ENCODE measurements at places on chromosomes 4 and X.

- no peaks in the 10 kb centered on the region for H3K36me3 ChIP-seq
- H3K27ac ChIP-seq: no peak overlapping the region
- H3K4me1 ChIP-seq: no peaks in the 10 kb centered on the region
- no peak overlapping the region for H3K4me3 ChIP-seq
- no peak for DNase-seq
- peaks cover 3% of the 10 kb centered on the region for H3K27me3 ChIP-seq
These were observed 83.3 kb downstream of the STK32B start for GRCh38 chr4:5134620-5135019.

DNA sequence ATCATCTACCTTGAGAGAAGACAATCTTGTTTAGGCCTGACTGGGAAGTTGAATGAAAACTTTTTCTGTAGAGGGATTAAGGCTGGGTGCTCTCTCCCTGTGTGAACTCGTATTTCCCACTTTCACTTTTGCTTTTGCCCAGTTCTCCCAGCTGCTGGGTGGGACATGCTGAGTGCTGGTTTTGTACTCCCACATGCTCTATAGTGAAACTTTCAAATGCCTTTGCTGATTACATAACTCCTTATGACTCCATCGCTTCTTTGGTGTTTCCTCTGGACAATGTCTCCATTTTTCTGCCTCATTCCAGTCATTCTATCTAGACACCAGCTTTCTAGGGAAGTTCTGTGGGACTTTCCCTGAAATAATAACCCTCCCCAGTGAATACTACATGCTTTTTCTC is 100.5 kb downstream of the CLNK start:
- no peak overlapping the region for H3K27ac ChIP-seq
- no peaks in the 10 kb centered on the region for H3K27me3 ChIP-seq
- peak; percentile 6 for DNase-seq
- H3K36me3 ChIP-seq: no peaks in the 10 kb centered on the region
- H3K4me1 ChIP-seq: no peaks in the 10 kb centered on the region
- H3K4me3 ChIP-seq: peak overlapping the region; percentile 4

- no peak for DNase-seq
- H3K4me3 ChIP-seq: no peak overlapping the region
- no peaks in the 10 kb centered on the region for H3K27me3 ChIP-seq
- H3K36me3 ChIP-seq: no peaks in the 10 kb centered on the region
- H3K27ac ChIP-seq: no peak overlapping the region
- no peaks in the 10 kb centered on the region for H3K4me1 ChIP-seq
These were observed 44.1 kb upstream of the UPRT start for GRCh38 chrX:75229774-75230173.

DNA sequence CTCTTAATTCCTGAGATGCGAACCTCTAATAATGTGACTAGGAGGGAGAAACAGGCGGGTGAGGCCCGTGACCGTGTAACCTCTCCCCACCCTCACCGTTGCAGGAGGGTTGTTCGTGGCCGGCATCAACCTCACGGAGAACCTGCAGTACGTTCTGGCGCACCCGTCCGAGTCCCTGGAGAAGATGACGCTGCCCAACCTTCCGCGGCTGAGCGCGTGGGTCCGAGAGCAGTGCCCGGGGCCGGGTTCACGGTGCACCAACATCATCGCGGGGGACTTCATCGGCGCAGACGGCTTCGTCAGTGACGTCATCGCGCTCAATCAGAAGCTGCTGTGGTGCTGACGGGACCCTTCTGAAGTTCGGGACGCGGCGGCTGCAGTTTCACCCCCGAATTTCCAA is 17.8 kb downstream of the PLCXD1 start:
- H3K27me3 ChIP-seq: no peaks in the 10 kb centered on the region
- no peak overlapping the region for H3K27ac ChIP-seq
- DNase-seq: no peak
- no peak overlapping the region for H3K4me3 ChIP-seq
- no peaks in the 10 kb centered on the region for H3K4me1 ChIP-seq

GRCh38 chr4:114021451-114021850 is 42.0 kb upstream of the ARSJ start:
- DNase-seq: no peak
- no peak overlapping the region for H3K4me3 ChIP-seq

DNA sequence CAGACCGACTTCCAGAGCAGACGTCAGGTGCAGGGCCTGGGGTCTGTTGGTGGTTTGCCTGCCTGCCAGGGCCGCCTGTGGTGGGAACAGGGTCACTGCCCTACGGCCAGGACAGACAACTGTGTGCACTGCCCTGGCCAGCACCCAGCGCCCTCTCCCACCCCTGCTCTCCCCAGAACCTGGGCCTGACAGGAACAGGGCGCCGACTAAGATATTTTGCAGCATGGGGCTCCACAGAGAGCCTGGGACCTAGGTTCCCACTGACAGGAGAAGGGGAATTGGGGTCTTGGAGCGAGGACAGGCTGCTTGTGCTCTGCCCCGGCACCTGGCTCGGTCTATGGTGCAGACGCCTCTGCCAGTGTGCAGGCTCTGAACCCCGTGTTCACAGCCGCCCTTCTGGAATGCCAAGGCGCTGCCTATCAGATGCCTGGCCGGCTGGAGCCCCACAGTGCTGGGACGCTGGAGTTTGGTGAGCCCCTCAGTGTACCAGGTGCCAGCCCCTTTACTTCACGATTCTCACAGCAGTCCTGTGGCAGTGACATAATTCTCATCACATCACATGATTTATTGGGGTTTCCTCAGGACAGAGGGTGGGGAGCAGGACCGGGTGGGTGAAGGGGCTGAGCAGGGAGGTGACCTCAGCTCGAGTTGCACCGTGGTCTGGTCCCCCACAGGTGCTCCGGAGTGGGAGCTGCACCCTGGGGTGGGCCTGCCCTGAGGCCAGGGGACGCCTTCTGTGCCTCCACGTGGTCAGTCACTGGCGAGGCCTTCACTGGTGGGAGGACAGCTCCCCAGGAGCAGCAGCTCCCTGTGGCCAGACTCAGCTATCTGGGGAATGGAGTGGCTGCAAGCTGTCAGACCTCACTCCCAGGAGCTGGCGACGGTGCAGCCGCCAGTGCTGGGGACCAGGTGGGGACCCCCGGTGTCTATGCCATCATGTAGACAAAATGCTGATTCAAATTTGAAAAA is 113.8 kb upstream of the LRPAP1 start:
- H3K36me3 ChIP-seq: no peaks in the 10 kb centered on the region
- H3K27ac ChIP-seq: no peak overlapping the region
- DNase-seq: no peak
- no peak overlapping the region for H3K4me3 ChIP-seq
- H3K4me1 ChIP-seq: no peaks in the 10 kb centered on the region
- H3K27me3 ChIP-seq: peaks cover 71% of the 10 kb centered on the region

DNA sequence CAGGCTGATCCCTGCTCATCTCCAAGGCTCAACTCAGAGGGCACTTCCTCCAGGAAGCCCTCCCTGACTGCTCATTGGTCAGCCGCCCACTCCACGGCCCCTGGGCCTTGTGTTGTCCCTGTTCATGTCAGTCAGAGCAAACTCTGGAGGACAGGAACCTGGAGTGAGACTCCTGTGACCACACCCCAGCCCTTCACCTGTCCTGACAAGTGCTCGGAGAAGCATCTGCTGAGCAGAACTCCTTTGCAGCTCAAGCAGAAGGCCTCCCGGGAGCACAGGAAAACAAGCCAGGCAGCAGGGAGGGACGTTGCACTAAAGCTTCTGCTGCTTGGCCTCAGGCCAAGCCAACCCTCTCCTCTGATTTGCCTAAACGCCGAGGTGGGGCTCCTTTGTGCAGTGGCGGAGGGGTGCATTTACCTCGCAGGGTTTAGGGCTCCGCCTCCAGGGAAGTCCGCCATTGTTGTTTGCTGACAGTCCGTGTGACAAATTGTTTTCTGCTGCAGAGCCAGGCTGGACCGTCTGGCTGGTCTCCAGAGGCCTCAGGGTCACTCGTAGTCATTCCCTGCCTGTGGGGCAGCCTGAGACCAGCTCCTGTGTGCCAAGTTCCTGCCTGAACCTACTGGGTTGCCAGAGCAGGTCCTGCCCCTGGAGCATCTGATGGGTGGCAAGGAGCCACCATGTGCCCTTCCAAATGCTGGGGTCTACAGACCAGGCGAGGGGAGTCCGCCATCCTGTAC is 61.8 kb downstream of the C4orf50 start:
- 0 out of 2 replicates have a peak, but pooled peaks cover 6% of the 10 kb centered on the region for H3K4me1 ChIP-seq
- peak; percentile 11 for DNase-seq
- H3K27ac ChIP-seq: no peak overlapping the region
- H3K36me3 ChIP-seq: no peaks in the 10 kb centered on the region
- peaks cover 82% of the 10 kb centered on the region for H3K27me3 ChIP-seq

DNA sequence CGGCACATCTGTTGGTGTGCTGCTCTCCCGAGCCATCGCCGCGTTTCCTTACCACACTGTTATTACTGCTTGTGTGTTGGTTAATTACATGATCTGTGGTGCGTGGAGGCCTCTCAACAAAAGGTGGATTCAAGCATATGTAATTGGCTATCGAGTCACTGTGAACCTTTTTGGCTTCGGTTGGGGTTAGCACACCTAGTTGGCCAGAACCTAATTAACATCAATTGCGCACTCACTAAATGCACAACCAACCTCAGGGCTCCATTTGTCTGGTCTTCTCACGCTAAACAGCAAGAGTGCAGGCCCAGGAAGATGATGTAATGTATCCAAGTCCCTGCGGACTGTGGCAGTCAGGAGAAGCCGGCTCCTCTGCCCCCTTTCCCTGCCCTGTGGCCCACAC is 17.4 kb downstream of the ENPP6 start:
- H3K4me3 ChIP-seq: no peak overlapping the region
- no peak overlapping the region for H3K27ac ChIP-seq
- no peaks in the 10 kb centered on the region for H3K36me3 ChIP-seq
- H3K27me3 ChIP-seq: peaks cover 2% of the 10 kb centered on the region
- no peaks in the 10 kb centered on the region for H3K4me1 ChIP-seq
- no peak for DNase-seq

- DNase-seq: no peak
- no peak overlapping the region for H3K4me3 ChIP-seq
- no peak overlapping the region for H3K27ac ChIP-seq
- no peaks in the 10 kb centered on the region for H3K36me3 ChIP-seq
- no peaks in the 10 kb centered on the region for H3K4me1 ChIP-seq
These were observed 50.5 kb downstream of the SLC4A4 start for GRCh38 chr4:71389149-71389827.

DNA sequence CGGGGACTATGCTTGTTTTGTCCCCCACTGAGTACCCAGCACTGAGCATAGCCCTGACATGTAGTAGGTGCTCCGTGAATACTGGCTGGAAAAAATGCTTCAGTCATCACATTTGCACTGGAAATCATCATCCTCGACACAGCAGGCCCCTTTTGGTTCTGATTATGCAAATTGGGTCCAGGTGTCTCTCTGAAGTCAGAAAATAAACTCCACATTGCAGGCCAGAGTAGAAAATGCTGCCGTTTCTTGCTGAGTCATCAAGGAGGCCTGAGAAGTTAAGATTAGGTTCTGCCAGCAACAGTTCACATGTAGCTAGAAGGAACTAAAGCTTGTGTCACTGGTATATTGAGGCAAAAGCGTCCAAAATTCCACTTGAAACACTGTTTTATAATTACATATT is 15.0 kb upstream of the STK32B start:
- no peak overlapping the region for H3K27ac ChIP-seq
- no peak overlapping the region for H3K4me3 ChIP-seq
- H3K4me1 ChIP-seq: no peaks in the 10 kb centered on the region
- no peak for DNase-seq
- no peaks in the 10 kb centered on the region for H3K36me3 ChIP-seq

DNA sequence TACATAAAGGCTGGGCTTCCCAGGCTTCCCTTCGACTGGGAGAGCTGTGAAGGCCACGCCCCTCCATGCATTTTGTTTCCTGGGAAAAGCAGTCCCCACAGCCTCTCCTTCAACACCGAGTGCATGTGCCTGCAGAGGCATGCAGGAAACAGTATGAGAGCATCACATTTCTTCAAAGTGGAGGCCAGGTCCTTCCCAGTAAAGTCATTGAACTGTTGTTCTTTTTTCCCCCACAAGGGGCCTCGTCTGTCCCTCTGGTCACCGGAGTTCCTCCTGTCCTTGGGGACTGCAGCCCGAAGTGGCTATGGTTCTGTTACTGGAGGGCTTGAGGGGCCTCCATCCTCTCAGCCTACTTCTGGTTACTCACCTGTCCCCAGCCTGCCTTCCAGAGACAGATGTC is 56.0 kb downstream of the RAI2 start:
- no peak overlapping the region for H3K27ac ChIP-seq
- no peak for DNase-seq
- no peak overlapping the region for H3K4me3 ChIP-seq

- no peaks in the 10 kb centered on the region for H3K36me3 ChIP-seq
- H3K27ac ChIP-seq: no peak overlapping the region
- H3K4me1 ChIP-seq: no peaks in the 10 kb centered on the region
- no peak overlapping the region for H3K4me3 ChIP-seq
- no peaks in the 10 kb centered on the region for H3K27me3 ChIP-seq
These were observed 56.7 kb upstream of the RASSF6 start for GRCh38 chr4:73676861-73677323.

DNA sequence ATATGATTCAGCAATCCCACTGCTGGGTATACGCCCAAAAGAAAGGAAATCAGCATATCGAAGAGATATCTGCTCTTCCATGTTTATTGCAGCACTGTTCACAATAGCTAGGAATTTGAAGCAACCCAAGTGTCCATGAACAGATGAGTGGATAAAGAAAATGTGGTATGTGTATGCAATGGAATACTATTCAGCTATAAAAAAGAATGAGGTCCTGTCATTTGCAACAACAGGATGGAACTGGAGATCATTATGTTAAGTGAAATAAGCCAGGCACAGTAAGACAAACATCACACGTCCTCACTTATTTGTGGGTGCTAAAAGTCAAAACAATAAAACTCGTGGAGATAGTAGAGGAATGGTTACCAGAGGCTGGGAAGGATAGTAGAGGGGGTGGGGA is 153.8 kb upstream of the LEF1 start:
- no peaks in the 10 kb centered on the region for H3K27me3 ChIP-seq
- no peak overlapping the region for H3K27ac ChIP-seq
- no peaks in the 10 kb centered on the region for H3K36me3 ChIP-seq
- H3K4me3 ChIP-seq: no peak overlapping the region

DNA sequence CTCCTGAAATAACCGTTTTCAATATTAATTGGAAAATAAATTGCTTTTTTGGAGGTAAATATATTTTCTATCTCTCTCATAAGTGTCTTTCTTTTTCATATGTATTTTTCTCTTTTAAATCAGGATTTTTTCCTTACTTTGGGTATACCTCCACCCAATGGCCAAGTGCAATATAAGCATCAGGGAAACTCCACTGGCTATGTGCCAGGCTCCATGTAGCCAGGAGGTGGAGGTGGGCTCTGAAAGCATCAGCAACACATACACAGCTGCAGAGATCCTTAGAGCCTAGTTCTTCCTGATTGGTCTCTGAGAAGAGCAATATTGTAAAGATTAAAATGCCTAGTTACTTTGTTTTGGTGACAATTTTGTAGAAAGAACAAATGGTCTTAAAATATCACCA is 3.4 kb downstream of the GABRA2 start:
- peaks cover 6% of the 10 kb centered on the region for H3K4me1 ChIP-seq
- DNase-seq: peak; percentile 28
- H3K27ac ChIP-seq: no peak overlapping the region
- peaks cover 11% of the 10 kb centered on the region for H3K27me3 ChIP-seq

Data from HepG2 (cell line).